ENCODE measurements at places on chromosomes 5 and 9.

GRCh38 chr9:90175865-90176264 is 466.8 kb downstream of the DIRAS2 start:
- no peak for DNase-seq

DNA sequence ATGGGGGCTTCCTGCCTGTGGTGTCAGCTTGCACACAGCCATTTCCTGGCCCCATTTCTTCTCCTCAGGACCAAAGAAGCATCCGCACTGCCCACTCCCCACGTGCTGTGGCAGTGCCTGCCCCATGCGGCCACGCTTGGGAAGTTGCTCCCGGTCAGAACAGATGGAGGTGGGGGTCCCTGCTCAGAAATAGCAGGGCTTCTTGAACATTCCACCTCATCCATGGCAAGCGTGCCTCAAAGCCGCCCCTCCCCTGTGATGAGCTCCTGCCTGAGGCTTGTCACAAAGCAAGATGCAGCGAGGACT is 238.2 kb downstream of the SYK start:
- DNase-seq, result no peak

- DNase-seq, result no peak
Observed at GRCh38 chr5:170427672-170428236, 38.6 kb upstream of the KCNMB1 start.

DNA sequence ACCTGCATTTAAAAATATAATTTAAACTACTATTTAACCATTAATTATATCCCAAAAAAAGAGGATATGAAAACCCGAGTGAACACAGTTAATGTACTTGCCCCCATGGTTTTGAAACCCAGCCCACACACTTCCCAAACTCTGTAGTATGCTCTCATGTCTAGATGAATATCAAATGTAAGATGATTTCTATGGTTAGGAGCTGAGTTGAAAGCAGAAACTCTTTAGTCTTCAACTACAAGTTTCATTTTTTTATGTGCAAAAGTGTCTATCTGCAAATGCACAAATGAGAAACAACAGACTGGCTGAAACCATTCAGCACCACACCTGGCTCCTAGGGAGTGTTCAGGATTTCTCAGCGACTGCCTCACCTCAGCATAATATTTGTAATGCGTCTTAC is 183.3 kb downstream of the SEMA5A start:
- no peak for DNase-seq

DNA sequence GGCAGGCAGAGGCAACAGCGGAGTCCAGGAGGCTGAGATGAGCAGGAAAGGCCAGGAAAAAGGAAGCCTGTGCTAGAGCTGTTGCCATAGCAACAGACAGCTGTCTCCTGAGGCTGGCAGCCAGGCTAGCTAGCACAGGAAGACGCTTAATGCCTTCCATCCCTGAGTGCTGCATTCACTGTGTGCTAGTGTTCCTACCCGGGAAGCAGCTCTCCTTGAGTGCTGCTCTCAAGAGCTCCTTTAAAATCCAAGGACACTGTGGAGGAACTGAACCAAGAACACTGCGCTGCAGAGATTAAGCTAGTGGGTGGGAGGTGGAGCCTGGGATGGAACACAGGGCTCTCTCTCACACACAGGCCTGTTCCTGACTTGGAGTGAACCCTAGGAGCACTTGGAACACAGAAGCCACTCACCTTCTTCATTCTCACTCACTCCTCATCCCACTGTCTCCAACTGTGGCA is 53.5 kb upstream of the IL7R start:
- DNase-seq, result peak; percentile 40

DNA sequence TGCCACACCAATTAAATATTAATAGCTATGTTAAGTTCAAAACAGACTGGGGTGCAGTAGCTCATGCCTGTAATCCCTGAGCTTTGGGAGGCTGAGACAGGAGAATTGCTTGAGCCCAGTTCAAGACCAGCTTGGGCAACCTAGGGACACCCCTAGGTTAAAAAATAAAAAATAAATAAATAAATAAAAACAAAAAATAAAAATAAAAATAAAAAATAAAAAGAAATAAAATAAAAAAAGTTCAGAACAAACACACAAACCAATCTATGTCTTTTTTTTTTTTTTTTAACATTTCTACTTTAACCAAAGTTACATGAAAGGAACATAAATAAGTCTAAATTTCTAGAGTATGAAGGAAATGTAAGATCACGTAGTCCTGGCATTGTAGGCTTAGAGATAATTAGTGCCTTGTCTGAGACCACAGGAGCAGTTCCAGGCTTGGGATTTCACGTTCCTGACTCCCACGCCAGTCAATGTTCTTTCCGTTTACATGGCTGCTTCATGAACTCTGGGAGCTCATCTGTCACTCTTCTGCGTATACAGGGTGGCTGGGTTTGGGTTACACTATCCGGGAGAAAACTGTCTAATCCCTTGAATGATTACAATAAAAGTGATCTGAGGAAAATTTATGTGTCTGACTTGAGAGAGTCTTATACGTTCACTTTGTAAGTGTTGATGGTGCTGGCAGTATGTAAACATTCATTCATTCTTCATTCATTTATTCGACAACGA is 85.2 kb downstream of the KIAA1958 start:
- DNase-seq, result no peak

DNA sequence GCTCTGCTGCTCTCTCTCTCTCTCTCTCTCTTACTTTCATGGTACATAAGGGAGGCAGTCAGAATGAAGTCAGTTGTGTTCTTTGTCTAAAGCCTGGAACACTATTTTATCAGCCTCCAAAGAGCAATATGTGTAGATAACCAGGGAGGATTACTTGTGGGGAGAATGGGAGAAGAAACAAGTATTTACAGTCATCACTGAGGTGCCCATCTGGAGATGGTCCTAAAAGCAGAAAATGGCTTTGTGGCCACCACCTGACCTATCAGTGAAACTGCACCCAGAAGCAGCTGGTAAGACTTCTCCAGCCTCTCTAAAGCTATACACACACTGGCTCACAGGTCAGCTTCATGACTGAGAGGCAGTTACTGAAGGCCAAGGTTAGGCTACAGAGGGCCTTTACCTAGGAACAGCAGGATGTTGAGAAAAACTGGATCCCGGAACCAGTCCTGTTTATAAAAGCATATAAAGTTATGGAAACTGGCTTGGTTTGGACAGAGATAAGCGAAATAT is 75.1 kb downstream of the MRPS27 start:
- no peak for DNase-seq

DNA sequence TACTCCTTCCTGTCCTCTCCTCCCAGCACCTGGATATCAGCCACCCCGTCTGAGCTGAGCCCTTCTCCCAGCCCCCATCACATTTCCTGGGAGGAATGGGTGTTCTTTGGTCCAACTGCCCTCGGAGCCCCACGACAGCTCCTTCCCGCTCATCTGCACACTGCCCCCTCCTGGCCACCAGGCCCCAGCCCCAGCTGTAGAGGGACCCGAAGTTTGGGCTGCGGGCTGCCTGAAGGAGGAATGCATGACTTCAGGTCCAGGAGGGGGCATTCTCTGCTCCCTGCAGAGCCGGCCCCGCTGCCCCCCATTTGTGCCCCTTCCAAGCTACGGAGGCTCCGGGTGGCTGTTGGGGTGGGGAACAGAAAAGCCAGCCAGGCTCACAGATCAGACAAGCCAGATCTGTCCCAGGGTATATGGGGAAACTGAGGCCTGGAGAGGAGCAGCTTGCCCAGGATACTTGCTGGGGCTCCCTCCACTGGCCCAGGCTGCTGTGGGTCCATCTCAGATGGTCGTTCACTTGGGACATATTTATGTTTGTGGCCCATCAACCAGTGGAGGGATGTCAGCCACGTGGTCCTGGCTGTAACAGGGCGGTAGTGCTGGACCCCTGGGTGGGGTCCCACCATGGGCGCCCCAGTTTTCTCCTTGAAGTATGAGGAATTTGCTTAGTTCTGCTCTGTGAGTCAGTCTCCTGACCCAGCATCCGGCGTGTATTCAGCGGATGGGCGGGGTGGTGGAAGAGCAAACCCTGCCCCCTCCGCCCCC is 33.1 kb downstream of the DAB2IP start:
- no peak for DNase-seq

DNA sequence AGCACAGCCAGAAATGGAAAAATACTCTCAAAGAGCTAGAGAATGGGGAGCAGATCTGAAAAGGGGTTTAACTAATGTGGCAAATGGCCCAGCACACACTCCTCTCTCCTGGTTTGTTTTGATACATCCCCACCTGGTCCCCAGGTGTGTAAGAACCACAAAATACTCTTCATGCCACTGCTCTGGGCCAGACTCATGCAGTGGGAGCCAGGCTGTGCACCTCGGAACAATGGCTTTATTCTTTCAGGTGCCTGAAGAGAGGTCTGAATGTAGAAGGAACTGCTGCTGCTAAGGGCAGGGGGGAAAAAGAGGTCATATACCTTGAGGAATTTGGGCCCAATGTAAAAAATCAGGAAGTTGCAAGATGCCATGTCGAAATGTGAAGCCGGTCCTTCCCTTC is 123.9 kb upstream of the ADAMTSL1 start:
- DNase-seq, result no peak

- DNase-seq, result no peak
Observed at GRCh38 chr5:152813526-152813925, 408.4 kb upstream of the NMUR2 start.

- DNase-seq, result no peak
Observed at GRCh38 chr9:24594234-24594850, 48.6 kb upstream of the IZUMO3 start.

GRCh38 chr9:82882748-82883147 is 180.2 kb downstream of the RASEF start:
- DNase-seq, result no peak

GRCh38 chr5:180423133-180423532 is 70.0 kb upstream of the GFPT2 start:
- DNase-seq, result no peak

- DNase-seq, result no peak
Observed at GRCh38 chr5:142129446-142130066, 21.0 kb downstream of the NDFIP1 start.

DNA sequence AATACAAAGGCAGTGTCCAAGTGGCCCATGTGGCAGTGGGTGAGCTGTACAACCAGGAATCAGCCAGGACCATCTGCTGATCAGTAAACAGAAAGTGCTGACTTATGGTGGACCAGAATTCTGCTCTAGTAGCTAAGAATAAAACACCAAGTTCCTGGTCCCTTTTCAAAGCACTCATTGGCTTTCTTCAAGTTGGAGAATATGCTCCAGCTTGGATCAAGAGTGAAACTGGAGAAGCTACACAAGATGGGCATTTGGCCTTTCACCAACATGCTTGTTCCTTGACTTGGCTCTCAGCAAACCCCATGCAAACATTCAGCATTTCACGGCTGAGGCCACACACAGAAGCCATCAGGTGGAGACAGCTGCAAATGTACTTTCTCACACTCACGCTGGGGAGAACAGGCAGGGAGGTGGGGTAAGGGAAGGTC is 32.1 kb downstream of the MARCHF3 start:
- no peak for DNase-seq

DNA sequence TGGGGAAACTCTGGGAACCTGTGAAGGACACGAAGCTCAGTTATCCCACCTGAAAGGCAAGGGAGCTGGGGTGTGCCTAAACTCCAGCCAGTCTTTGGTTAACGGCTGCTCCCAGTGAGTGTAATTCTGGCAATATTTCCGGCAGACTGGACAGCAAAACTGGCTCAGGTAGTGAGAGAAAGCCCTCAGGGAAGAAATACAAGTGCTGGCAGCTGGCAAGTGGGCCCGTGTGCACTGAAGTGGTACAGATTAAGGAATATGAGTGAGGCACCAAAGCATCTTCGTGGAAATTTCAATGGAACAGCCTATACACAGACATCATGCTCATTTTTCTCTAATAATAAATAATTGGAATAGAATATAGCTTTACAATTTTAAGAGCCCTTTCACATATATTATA is 56.2 kb downstream of the ABHD17B start:
- no peak for DNase-seq

GRCh38 chr9:126096340-126096739 is 230.3 kb upstream of the MVB12B start:
- DNase-seq, result no peak

GRCh38 chr5:7877851-7878250 is 8.9 kb downstream of the MTRR start:
- DNase-seq, result no peak

GRCh38 chr5:75907651-75908050 is 175.5 kb upstream of the SV2C start:
- DNase-seq, result no peak

GRCh38 chr5:35194635-35195471 is 35.4 kb downstream of the PRLR start:
- no peak for DNase-seq

- no peak for DNase-seq
Observed at GRCh38 chr9:126989847-126990842, 75.6 kb downstream of the RALGPS1 start.

GRCh38 chr9:110443866-110444220 is 106.2 kb upstream of the TXNDC8 start:
- no peak for DNase-seq

- DNase-seq, result peak; percentile 37
Observed at GRCh38 chr9:70412832-70413463, 1.5 kb downstream of the KLF9 start.

- DNase-seq, result no peak
Observed at GRCh38 chr5:146388386-146388785, 49.7 kb downstream of the POU4F3 start.

- no peak for DNase-seq
Observed at GRCh38 chr5:65803699-65804391, 81.8 kb downstream of the NLN start.

DNA sequence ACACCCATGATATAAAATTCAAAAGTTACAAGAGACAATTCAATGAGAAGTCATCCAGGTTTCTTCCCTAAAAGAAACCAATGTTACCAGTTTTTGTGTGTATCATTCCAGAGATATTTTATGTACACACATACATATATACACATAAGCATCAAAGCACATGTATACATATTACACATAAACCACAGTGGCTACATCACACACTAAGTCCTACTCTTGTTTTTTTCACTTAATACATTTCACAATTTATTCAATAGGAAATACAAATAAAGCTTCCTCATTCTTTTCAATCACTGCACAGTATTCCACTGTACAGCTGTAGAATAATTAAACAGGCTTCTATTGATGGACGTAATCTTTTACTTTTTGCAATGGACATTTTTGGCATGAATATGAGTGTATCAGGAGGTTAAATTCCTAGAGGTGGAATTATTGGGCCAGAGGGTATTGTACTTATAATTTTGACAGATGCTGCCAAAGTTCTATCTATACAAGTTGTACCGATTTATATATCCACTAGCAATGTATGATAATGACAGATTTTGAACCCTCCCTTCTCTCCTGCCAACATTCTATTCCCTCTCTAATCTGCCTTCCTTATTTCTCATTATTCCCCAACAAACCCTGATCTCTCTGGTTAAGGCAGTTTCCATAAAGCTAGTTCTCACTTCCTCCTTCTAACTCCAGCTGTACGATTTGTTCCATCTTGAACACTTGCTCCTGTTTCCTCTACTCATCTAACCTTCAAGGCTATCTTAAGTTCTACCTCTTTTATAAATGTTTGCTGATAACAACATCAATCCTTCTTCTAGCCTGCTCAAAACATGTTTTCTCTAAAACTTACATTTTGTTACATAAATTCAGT is 35.2 kb downstream of the MRPS27 start:
- no peak for DNase-seq

- no peak for DNase-seq
Observed at GRCh38 chr9:95025213-95026147, 292.0 kb downstream of the FANCC start.

Measured in central memory CD4-positive, alpha-beta T cell (primary cell).